Activated CD8-positive, alpha-beta T cell treated with anti-CD3 and anti-CD28 coated beads, Interleukin-2, amount 10 ng/mL, durations not matched to agents 7 days and 5 days (primary cell): ENCODE measurements at places on chromosomes 3 and 15.

DNA sequence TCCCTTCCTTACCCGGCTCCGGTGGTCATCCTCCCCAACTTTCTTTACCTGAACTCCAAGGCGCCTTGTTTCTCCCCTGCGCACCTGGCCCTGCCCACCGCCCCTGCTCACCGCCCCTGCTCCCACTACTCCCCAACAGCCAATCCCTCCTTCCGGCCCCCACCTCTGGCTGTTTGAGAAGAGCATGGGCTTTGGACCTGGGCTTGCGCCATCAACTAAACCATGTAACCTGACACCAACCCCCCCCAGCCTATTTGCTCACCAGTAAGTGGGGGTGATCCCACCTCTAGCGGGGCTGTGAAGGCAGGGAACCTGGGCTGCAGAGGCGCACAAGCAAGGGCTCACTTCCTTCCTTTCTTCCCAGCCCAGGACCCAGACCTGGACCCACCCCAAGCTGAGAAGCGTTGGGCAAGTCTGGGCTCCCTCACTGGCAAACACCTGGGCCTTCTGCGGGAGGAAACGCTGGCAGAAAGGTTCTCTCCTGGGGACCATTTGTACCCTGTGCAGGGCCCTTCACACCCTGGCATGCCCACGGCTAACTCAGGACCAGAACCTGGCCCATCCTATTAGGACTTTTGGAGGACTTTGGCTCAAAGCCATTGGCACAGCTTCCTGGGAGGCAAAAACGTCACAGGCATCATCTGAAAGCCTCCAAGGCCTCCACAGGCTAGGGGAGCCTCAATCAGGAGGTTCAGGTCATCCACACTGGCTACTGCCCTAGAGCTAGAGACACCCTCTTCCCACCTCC lies at the start of gene PLXNB1:
PLXNB1 (minus strand) TSS at position 127 of the 748 bp plus-strand sequence. CDS start 5,475 bp downstream, outside the sequence.
- DNase-seq: no peak

DNA sequence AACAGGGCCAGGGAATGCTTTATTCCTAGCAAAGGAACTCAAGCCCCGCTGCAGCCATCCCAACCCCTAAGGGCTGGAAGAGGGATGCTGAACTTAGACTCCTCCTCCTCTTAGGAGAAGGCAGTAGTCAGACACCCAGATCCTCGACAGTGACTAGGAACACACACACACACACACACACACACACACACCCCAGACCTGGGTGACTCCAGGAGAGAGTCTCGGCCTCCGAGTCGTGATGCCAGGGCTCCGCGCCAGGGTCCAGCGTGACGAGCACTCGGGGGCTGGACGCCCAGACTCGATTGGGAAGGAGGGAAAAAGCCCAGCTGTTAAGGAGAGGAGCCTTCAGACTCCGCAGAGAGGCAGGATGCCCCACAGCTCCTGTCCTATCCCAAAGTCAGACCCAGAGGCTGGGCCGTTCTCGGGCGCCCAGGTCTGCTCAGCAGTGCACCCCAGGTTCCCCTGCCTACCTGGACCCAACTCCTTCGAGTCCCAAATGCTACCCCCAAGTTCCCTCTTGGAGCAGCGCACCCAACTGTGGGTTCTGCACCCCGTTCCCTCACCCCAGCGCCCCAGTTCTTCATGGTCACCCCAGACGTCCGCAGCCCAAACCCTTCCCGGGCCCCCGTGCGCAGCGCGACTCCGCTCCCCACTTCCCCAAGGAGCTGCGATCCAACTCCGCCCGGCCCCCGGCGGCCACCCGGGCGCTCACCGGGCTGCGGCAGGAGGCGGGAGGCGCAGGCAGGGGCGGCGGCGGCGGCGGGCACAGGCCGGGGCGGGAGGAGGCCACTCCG lies 421 bp downstream of the BMF start:
- no peak for DNase-seq

- DNase-seq: no peak
These were observed 92.7 kb upstream of the GOLGA8J start for GRCh38 chr15:29990035-29990434.

GRCh38 chr3:154274348-154274747 lies 49.9 kb downstream of the DHX36 start:
- DNase-seq: no peak

GRCh38 chr15:65033659-65034269 lies 4.3 kb upstream of the MTFMT start:
- DNase-seq: peak; percentile 59

DNA sequence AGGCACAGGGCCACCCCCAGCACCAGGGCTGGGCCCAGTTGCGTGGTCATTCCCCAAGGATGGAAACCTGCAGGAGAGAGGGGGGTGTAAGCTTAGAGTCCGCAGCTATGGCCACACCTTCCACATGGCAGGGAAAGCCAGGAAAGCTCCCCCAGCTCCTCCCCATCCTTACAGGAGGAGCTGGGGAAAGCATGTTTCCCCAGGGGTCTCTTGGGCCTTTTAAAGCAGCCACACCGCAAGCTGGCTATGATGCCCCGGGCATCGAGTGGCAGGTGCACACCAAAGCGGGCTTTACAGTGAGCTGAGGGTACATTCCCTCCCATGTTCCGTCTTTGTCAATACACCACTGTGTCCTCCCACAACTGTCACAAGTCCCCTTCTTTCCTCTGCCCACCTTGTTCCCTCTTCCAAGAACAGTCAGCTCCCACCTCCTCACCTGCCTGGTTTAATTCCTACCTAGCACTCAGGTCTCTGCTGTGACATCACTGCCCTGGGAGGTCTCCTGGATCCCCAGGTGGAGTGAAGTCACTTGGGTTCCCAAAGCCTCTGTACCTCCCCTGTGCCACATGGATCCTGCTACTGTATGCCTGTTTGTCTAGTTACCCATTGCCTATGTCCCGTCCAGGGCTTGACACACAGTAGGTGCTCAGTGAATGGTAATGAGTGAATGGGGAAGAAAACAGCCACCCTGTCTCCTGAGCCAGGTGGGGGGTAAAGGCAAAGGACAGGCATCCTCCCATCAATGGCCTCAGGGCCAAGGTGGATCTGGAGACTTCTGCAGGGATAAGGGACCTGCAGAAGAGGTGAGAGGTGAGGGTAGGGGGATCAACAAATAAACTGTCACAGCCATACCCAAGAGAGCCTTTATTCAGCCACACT lies 3.4 kb downstream of the HYAL3 start:
- no peak for DNase-seq

GRCh38 chr3:5009506-5010109 lies 30.4 kb downstream of the BHLHE40 start:
- no peak for DNase-seq

DNA sequence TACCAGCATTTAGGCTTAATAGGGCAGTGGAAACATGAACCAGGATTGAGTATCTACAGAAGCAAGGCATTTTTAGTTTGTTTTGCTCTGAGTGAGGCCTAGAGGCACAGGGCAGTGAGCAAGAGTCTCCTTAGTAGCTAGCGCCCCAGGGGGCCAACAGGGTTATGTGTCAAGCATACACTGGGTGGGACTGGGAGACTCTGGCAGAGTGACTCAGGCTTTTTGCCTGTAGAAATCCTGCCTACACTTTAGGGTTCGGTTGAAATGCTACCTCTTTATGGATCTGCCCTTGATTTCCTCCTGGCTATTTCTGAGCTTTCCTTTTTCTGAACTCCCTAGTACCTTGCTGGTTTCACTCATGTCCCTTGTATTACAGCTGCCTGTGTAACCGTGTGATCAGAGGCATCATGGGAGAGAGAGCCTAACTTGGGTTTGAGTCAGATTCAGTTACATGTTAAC lies 72.2 kb downstream of the TOP2B start:
- DNase-seq: no peak

GRCh38 chr3:102887431-102887830 lies 452.6 kb downstream of the ZPLD1 start:
- no peak for DNase-seq

GRCh38 chr3:172931746-172932285 lies 181.3 kb downstream of the ECT2 start:
- DNase-seq: no peak

DNA sequence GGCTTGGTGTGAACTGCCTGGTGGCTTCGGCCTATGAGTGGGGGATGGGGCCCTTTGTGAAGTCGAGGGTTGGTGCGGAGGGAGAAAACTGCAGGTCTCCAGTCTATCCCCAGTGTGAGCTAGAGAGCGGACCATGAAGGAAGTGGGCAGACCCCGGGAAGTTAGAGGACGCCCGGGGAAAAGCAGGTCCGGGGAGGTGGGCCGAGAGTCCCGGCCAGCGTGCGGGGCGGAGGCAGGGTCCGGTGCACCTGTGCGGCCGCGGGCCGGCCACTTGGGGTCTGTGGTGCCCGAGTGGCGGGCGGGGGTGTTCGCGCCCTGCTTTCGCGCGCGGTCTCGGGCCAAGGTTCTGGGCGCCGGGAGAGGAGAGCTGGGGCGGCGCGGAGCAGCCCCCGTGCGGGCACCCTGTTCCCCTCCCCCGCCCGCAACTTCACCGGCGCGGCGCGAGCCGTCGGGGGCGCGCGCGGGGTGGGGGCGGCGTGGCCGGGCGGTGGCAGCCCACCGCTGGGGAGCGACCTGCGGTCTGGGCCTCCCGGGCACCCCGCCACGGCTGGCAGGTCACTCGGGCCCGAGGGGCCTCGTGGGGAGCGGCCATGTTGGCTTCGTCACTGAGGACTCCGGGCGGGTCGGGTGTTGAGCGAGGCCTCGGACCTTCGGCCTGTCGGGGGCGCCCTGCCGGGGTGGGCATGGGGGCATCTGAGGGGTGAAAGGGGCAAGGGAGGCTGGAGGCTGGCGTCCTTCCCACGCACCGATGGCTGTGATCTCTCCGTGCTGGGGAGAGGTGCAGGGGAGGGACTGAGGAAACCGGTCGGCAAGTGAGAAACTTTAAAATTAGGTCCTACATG lies 4.8 kb downstream of the UBE2E1 start:
- DNase-seq: peak; percentile 55

DNA sequence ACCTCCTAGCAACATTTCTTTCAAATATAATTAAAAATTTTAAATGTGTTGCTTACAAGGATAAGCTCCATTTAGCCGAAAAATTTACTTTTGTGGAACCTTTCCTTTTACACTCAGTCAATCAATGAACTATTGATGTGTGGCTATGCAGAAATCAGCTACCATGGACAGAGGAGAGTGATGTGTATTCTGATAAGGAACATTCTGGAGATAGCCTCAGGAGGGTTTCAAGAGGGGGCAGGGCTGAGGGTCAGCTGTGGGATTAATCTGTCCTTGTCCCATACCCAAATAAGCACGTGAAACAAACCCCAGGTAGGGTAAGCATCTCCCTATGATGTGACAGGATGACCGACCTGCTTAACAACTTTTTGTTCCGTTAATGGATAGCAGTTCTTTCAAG lies 192.6 kb upstream of the PROK2 start:
- DNase-seq: no peak

DNA sequence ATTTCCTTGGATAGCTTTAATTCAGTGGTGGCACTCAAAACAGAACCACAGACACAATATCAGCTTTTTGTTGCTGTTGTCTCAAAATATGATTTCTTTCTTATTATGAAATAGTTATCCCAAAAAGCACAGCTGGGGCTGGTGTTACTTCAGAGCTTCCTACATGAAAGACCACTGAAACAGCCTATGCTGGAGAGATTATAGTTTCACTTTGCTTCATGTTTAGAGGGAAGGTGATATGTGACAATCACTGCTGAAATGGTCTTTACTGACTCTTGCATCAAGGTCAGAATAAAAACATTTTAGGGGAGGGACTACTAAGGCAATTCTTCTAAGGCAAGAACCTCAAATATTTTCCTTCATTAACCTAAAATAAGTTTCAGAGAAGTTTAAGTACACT lies 190.7 kb downstream of the TNIK start:
- DNase-seq: no peak

DNA sequence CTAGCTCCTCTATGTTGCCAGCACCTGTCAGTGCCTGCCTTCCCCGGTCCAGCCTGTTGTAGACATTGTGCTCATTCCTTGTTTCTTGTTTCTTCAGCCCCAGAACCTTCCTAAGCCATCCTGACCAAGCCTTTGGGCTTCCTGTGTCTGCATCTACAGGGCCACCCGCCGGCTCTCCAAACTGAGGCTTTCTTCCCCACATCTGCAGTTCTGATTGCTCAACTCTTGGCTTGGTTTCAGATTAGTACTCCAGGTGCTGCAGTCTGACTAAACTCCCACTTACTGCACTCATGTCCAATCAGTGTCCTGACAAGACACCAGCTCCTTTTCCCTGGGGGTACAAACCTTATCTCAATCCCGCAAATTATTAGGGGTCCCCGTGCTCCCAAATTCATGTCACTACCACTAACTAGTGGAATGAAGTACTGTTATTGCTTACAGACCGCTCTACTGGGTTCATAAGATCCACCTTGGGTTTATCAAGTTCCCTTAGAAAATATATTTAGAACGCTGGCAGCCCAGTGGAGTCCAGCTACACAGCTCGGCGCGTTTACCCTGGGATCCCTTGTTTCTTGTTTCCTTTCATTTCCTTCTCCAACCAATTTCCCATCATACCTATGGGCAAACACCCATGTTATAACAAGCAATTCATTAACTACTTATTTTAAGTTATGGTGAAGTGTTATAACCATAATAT lies 114.2 kb upstream of the TJP1 start:
- no peak for DNase-seq

DNA sequence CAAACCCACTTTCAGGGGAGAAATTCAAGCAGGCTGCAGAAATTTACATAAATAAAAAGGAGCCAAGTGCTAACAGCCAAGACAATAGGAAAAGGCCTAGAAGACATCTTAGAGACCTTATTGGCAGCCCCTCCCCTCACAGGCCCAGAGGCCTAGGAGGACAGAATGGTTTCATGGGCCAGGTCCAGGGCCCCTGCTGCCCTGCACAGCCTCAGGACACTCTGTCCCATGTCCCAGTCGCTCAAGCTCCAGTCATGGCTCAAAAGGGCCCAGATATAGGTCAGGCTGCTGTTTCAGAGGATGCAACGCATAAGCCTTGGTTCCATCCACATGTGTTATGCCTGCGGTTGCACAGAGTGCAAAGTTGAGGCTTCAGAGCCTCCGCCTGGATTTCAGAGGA lies 55.8 kb downstream of the SLC41A3 start:
- no peak for DNase-seq

GRCh38 chr15:45048794-45049631 lies 26.0 kb downstream of the SORD start:
- DNase-seq: no peak

GRCh38 chr3:192422321-192422996 lies 304.9 kb downstream of the FGF12 start:
- no peak for DNase-seq

DNA sequence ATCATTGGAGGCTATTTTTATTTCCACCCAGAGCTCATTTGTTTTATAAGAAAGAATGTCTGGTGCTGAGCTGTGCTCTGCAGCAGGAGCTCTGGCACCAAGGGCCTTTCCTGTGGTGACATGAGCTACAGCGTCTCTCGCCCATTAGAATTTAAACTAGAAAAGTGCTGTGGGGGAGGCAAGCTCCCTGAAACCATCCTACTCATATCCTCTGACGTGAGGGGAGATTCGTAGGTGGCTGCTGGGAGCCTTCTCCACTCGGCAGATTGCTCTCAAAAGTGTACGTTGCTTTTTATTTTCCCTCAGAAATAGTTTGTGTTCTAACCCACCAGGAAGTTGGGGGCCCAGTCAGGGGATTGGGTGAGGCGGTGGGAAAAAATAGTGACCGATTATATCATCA lies 76.3 kb upstream of the ARHGEF3 start:
- peak; percentile 65 for DNase-seq
